Stimulated activated naive CD4-positive, alpha-beta T cell (primary cell): ENCODE measurements at places on chromosomes 1 and 21.

GRCh38 chr1:200288226-200288625 lies 121.6 kb downstream of the ZNF281 start:
- no peak for DNase-seq

DNA sequence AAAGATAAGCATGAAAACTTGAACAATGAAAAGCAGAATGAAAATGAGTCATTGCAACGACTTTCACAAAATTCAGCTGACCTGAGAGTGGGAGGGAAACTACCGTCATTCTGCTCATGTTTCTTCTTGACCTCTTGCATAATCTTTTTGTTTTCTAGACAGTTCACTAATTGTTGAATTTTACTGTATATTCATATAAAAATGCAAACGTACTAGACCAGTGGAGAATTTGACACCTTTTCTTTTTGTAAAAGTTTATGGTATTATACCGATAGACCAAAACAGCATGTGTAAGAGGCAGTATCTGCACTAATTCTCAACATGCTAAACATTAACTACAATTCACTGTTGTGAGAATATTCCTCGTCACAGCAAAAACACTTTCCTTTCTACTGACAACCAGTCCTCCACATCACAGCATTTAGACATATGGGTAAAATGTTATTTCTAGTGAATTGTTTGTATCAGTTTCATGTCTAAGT lies 137.8 kb downstream of the GREM2 start:
- no peak for DNase-seq

DNA sequence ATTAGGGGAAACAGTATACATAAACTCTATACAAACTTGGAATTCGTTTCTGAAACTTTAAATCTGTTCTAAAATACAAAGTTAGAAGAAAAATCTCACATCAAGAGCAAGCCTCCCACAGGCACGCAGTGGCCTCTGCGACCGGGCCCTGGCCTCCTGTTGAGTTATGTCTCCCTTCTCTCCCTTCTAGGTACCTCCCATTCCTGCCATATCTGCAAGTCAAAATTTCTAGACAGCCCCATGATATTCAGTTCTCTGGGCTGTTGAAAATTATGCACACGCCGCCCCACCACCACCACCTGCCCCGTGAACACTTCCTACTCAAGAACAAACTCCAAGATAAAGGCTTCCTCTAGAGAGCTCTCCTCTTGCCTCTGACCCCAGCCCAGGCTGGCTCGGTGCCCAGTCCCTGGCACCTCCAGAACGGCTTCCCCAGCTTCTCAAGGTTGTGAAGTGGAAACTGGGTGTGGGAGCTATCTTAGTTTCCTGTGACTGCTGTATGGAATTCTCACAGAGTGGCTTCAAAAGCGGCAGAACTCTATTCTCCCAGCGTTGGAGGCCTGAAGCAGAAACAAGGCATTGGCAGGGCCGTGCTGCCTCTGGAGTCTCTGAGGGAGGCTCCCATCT lies 37.7 kb upstream of the LRP8 start:
- no peak for DNase-seq

GRCh38 chr1:156698995-156699394 lies 6.4 kb downstream of the CRABP2 start:
- DNase-seq, result no peak

- no peak for DNase-seq
These were observed 18.6 kb downstream of the PIK3CD start for GRCh38 chr1:9670085-9670484.

DNA sequence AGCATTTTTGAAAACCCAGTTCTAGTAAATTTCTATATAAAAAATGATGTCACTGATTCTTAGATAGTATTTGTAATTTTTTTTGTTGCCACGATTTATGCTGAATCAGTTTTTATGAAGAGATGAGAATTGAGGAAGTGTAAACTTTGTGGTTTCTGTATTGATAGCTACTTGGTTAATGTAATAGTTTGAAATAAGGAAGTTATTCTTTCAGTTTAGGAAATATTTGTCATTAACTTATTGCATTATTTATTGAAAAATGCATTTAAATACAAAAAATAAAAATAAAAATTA lies 97.8 kb downstream of the ZFYVE9 start:
- no peak for DNase-seq

GRCh38 chr1:52955129-52955970 lies 28.3 kb downstream of the SCP2 start:
- DNase-seq, result no peak

DNA sequence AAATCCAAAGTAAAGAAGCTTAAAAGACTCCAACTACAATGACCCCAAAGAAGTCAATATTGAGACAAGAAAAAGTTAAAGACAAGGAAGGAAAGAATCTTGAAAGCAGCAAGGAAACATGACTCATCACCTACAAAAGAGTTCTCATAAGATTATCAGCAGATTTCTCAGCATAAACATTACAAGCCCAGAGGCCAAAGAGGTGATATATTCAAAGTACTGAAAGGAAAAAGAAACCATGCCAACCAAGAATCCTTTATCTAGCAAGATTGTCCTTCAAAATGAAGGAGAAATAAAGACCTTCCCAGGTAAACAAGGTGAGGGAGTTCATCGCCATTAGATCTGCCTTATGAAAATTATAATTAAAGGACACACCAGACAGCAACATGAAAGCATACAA lies 49.8 kb downstream of the CSMD2 start:
- no peak for DNase-seq

DNA sequence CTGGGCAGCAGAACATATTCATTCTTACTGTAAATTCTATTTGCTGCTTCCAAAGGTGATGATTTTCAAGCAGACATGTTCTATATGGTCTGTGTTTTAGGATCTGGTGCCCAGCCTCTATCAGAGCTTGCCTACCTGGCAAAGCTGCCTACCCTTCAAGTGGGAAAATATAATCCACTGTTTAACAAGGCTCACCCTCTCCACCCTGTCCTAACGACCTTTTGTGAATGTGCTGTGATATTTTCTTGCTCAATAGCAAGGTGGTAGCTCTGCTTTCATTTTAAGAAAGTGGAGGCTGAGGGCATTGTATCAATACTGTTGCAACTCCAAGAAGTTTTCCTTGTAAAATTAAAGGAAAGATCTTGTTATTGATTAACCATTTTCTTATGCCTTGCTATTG lies 26.0 kb upstream of the AGO1 start:
- no peak for DNase-seq

- DNase-seq, result no peak
These were observed 94.8 kb downstream of the MIS18A start for GRCh38 chr21:32184065-32184464.

GRCh38 chr1:109883248-109883955 lies 27.2 kb upstream of the CSF1 start:
- DNase-seq, result no peak
